ENCODE measurements at places on chromosomes 1 and 21.
A peak's percentile ranks its signal among the peaks of the same experiment; 100 is the strongest.

- no peak for DNase-seq
Observed at GRCh38 chr1:89536555-89537341, 12.1 kb downstream of the LRRC8B start.

DNA sequence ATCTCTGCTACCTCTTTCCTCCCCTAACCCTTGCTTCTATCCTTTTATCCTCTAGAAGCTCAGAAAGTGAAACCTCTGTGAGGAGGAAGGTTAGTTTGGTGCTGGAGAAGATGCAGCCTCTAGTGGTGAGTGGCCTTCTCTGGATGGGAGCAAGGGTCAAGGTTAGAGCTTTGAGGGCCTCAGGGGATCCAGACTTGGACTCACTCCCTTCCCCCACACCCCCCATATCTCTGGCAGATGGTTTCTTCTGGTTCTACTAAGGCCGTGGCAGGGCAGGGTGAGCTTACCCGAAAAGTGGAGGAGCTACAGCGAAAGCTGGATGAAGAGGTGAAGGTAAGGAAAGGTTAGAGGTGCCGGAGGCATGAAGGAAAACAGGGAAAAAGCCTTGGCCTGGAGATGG, 9.2 kb downstream of the CGN start:
- no peak for DNase-seq

GRCh38 chr1:221809091-221810029, 67.5 kb upstream of the DUSP10 start:
- no peak for DNase-seq

- no peak for DNase-seq
Observed at GRCh38 chr21:42721341-42721824, 68.0 kb downstream of the PDE9A start.

DNA sequence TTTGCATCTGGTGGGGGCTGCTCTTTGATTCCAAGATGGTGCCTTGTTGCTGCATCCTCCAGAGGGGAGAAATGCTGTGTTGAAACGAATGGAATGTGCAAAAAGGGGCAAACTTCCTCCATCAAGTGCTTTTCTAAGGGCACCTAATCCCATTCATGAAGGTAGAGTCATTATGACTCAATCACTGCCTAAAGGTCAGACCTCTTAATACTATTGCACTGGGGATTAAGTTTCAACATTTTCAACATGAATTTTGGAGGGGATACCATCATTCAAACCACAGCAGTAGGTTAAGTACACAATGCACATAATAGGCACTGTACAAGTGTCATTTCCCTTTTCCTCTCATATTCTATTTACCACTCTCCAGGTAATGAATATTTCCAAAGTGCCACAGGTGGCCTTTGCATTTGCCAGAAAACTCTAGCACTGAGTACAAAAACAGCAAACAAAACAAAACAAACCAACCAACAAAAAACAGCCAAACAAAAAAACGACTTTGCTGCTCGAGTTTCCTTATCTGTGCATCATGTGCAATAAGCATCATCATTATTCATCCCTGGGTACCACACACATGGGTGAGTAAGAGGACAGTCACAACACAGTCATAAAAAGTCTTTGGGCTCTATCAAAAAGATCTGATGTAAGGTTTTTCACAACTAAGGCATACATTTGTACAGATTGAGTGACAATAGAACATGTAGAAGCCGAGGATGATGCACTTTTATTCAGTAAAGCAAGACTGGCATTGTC, 42.5 kb downstream of the IFI44 start:
- no peak for DNase-seq

DNA sequence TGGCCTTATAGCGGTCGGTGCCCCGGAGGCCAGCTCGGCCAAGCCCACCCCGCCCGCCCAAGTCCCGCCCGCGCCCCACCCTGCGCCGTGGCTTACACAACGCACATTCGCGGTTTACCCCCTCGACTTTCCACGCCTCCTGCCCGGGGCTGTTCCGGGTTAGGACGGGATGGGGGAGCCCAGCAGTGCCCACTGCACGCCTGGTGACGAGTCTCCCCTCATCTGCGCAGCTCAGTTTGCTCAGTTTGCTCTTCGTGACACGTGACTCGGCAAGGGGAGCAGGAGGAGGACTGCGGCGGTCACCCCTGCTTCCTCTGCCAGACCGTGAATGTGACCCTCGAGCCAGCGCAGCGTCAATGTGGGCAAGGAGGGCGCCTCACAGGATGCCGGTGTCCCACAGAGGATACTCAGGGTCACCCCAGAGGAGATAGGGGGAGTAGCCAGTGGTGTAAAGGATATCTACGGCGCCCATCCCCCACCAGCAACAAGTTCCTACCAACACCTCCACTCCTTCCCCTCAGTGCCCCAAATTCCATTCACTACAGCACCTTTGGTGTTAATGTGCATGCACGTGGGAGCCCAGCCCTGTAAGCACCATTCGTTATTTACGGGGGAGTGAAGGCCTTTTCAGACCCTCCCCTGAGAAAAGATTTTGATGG, 350 bp upstream of the S100A6 start:
- peak; percentile 62 for DNase-seq
